A549 (cell line): ENCODE measurements at places on chromosomes 4 and X. TPM values are rescaled to one million over a fixed set of nuclear protein-coding genes. Genes with fewer than 3 reads are reported as not detected.

Gene TIGD4
- 0.30 to 0.38 TPM (median 0.33 TPM) in 3 replicates for polyA plus RNA-seq

Gene FABP2
- polyA plus RNA-seq = not detected in 3 replicates

Gene NMU
- 0.13 to 0.59 TPM (median 0.29 TPM) in 3 replicates for polyA plus RNA-seq

Gene SSX2B
- polyA plus RNA-seq = not detected in 3 replicates

Gene MAMLD1
- 2.3 to 2.5 TPM (median 2.4 TPM) in 3 replicates for polyA plus RNA-seq

Gene SLC2A9
- 0.62 to 1.0 TPM (median 0.76 TPM) in 3 replicates for polyA plus RNA-seq

Gene RAB40A
- 0.08 TPM in 1 of 3 replicates, not detected in the others for polyA plus RNA-seq

Gene CDKL2
- 0.84 to 1.00 TPM (median 0.88 TPM) in 3 replicates for polyA plus RNA-seq

Gene MAGEB10
- polyA plus RNA-seq = not detected in 3 replicates

Gene TSPAN7
- polyA plus RNA-seq = 2.4 to 3.1 TPM (median 2.5 TPM) in 3 replicates

Gene DDX53
- not detected in 3 replicates for polyA plus RNA-seq

Gene ZBTB33
- polyA plus RNA-seq = 12.8 to 14.6 TPM (median 14.3 TPM) in 3 replicates

Gene ING2
- 13.6 to 16.4 TPM (median 14.8 TPM) in 3 replicates for polyA plus RNA-seq

Gene SERPINA7
- polyA plus RNA-seq = not detected in 3 replicates

Gene TCEAL3
- polyA plus RNA-seq = 18.8 to 24.0 TPM (median 23.9 TPM) in 3 replicates

Gene NAP1L2
- polyA plus RNA-seq = 1.3 to 1.8 TPM (median 1.4 TPM) in 3 replicates

Gene DNASE1L1
- 20.9 to 24.5 TPM (median 24.4 TPM) in 3 replicates for polyA plus RNA-seq

Gene FGF2
- polyA plus RNA-seq = 32.4 to 35.1 TPM (median 32.9 TPM) in 3 replicates

Gene TXK
- polyA plus RNA-seq = 0.06 to 0.22 TPM (median 0.13 TPM) in 3 replicates

Gene MSX1
- 2.8 to 2.9 TPM (median 2.8 TPM) in 3 replicates for polyA plus RNA-seq

Gene AR
- polyA plus RNA-seq = 2.2 TPM in 3 replicates

Gene RHOXF2B
- not detected in 3 replicates for polyA plus RNA-seq

Gene CFAP299
- polyA plus RNA-seq = not detected in 3 replicates

Gene RAB9B
- 0.09 to 0.17 TPM (median 0.14 TPM) in 3 replicates for polyA plus RNA-seq

Gene STBD1
- 5.0 to 6.4 TPM (median 5.9 TPM) in 3 replicates for polyA plus RNA-seq

Gene BMX
- polyA plus RNA-seq = not detected in 3 replicates

Gene UNC5C
- polyA plus RNA-seq = not detected in 3 replicates

Gene ACE2
- polyA plus RNA-seq = not detected in 3 replicates

Gene ODAPH
- polyA plus RNA-seq = 0.06 to 0.57 TPM (median 0.34 TPM) in 3 replicates

Gene GABRG1
- polyA plus RNA-seq = not detected in 3 replicates

Gene MAGEB2
- not detected in 3 replicates for polyA plus RNA-seq

Gene SATL1
- 0.03 to 0.04 TPM (median 0.03 TPM) in 3 replicates for polyA plus RNA-seq

Gene PRKG2
- polyA plus RNA-seq = 0.87 to 1.0 TPM (median 0.96 TPM) in 3 replicates

Gene IGFBP7
- polyA plus RNA-seq = 177 to 255 TPM (median 227 TPM) in 3 replicates
